Cerebellum (tissue), 4 donors: ENCODE measurements at places on chromosomes 16 and 17.
A peak's percentile ranks its signal among the peaks of the same experiment; 100 is the strongest.

- DNase-seq, result no peak
Observed at GRCh38 chr17:48718227-48718760, 4.0 kb downstream of the PRAC1 start.

GRCh38 chr17:1177016-1177700 is 2.6 kb downstream of the ABR start:
- DNase-seq, result peak; percentile 63

GRCh38 chr17:6713130-6713917 is at the start of gene SLC13A5:
TSS of gene SLC13A5 (minus strand) at chr17:6713369. CDS start at chr17:6713333, 36 bp downstream.
- peak; percentile 13 for DNase-seq

- DNase-seq, result no peak
Observed at GRCh38 chr17:75828741-75829140, 15.5 kb downstream of the UNC13D start.

DNA sequence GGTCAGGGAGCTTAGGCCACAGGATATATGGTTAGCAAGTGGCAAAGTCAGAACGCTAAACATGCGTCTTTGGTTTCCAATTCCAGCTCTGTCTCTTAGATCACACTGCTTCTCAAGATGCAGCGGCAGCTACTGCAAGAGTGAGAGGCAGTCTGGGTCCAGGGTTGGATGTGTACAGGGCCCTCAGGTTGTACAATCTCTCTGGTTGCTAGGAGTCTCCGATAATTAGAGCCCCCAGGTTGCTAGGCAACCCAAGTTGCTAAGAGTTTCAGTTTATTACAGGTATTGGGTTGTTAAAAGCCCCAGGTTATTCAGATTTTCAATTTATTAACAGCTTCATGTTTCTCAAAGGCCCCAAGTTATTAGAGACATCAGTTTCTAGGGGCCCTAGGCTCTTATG is 15.5 kb upstream of the SPACA3 start:
- DNase-seq, result no peak

DNA sequence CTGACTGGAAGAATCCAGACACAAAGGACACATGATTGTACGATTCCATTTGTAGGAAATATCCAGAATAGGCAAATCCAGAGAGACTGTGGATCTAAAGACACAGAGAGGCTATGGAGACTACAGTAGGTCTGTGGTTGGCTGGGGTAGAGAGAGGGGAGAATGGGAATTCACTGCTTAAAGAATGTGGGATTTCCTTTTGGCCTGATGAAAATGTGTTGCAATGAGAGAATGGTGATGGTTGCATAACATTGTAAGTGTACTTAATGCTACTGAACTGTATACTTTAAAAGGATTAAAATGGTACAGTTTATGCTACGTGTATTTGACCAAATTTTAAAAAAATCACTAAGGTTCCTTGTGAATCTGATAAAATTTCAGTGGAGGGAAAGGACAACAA is 62.1 kb downstream of the GPRC5B start:
- no peak for DNase-seq

DNA sequence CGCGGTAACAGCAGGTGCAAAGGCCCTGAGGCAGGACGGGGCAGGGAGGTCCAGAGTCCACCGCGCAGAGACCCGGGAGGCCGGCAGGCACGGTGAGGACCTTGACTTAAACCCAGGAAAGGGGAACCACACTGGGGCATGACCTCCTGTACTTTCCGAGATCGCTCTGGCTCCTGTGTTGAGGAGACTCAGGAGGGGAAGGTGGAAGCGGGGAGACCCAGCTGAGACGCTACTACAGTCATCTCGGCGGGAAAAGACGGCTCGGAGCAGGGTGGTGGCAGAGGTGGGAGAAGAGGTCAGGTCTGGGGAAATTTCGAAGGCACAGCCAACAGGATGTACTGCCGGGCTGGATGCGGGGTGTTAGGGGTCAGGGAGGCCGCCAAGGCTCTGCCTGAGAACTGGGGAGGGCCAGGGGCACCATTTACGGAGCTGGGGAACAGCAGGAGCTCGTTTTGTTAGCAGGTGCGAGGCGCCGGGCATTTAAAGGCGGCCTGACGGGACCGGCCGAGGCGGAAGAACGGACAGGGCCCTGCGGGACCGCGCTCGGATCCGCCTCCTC is 22.3 kb downstream of the NPTX1 start:
- no peak for DNase-seq

DNA sequence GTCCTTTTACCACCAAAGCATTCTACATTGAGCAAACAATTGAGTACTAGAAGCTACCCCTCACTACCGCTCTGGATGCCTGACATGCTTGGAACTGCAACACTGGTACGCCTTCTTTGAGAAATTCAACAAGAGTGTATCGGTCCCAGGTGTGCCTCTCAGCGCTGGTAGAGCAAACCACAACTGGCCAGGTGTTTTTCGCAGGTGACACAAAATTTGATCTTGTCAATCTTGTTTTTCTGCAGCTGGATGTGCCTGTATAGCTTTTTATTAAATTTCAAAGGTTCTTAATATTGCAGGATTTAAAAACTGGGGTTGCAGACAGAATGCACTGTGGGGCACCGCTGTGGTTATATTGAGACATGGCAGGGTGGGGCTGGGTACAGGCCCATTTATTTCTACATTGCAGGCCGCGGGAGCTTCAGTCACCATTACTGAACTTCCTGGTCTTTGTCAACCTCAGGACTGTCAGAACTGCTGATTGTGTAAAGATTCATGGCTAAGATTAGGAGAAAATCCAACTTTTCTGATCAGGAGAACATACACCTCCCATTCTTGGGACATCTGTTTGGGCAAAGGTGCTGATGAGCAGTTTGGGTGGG is 4.5 kb upstream of the SNX20 start:
- DNase-seq, result no peak

DNA sequence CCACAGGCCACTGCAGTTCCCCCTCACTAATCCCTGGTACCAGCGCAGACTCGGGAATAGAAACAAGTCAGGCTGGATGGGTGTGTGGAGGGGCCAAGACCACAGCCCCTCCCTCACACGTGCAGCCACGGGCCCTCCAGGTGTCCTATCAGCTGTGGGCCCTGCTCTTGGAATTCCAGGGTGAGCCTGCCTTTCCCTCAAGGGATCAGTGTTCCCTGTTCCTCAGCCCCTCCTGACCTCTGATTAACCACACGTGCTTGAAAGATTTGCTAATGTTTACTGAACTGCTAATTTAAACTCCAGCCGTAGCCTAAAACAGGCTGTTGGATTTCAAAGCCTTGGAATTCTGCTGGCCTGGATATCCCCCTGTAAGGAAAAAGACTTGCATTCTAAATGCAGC is 146.4 kb downstream of the SOCS1 start:
- no peak for DNase-seq

- DNase-seq, result peak; percentile 55
Observed at GRCh38 chr16:23857256-23857880, 21.6 kb downstream of the PRKCB start.

DNA sequence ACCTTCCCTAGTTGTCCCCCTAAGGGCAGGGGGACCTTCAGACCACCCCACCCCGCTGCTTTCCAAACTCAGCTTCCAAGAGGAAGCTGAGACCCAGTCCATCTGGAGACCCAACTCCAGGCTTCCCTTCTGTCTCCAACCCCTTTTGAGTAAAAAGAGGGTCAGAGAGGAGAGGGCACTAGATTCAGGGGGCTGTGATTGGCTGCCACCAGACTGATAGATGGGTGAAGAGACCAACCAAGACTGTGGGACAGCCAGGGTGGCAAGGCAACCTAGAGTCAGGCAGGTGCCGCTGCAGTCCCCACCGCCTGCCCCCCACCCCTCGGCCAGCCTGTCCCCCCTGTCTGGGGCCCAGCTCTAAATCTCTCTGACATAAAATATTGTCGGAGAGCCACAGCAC is 92.5 kb downstream of the SDK2 start:
- no peak for DNase-seq

GRCh38 chr17:36944553-36944952 is 4.2 kb upstream of the AATF start:
- DNase-seq, result no peak

DNA sequence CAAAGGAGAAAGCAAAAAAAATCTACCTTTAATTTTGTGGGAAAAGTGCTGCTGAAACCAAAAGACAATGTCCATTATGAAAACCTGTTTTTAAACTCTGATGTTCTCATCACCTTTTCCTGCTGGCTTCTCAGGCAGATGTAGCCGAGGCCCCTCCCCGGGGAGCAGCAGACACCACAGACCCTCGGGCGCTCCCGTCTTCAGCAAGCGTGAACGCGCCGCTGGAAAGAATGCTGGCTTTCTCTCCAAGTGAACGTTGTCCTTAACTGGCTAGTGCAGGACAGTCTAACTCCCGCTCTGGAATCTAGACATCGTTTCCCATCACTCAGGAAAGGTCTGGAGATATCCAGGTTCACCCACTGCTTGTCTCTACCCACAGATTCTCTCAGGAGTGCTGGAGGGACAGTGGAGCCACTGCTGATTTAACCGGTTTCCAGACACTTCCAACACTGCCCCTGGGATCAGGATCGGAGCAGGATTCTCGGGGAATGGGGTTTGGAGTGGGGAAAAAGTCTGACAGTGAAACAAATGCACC is 211.2 kb downstream of the RBFOX3 start:
- DNase-seq, result no peak

- DNase-seq, result no peak
Observed at GRCh38 chr17:71114911-71115668, 945.8 kb downstream of the KCNJ2 start.

- DNase-seq, result no peak
Observed at GRCh38 chr16:67438098-67438791, 7.3 kb downstream of the HSD11B2 start.

DNA sequence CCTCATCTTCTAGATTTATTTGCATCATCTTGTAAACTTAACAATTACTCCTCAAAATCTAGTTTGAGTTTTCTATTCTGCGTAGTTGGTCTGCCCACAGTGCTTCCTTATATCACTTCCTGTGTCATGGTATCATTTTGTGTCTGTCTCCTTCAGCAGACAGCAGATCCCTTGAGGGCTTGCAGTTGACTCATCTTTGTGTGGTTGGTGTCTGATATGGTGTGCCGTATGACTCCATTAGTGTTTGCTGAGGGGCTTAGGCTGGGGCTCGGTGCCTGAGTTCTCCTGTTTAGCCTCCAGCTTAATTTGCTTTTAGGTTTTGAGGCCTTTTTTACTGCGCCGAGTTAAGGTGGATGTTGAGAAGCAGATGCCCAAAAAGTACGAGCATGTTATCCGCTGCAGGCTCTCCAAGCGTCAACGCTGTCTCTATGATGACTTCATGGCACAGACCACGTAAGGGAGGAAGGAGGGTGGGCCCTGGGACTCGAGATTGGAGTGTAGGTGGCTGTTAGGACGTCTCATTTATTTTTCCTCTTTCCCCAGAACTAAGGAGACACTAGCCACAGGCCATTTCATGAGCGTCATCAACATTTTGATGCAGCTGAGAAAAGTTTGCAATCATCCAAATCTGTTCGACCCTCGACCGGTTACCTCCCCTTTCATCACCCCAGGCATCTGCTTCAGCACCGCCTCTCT is 16.9 kb downstream of the SRCAP start:
- no peak for DNase-seq

DNA sequence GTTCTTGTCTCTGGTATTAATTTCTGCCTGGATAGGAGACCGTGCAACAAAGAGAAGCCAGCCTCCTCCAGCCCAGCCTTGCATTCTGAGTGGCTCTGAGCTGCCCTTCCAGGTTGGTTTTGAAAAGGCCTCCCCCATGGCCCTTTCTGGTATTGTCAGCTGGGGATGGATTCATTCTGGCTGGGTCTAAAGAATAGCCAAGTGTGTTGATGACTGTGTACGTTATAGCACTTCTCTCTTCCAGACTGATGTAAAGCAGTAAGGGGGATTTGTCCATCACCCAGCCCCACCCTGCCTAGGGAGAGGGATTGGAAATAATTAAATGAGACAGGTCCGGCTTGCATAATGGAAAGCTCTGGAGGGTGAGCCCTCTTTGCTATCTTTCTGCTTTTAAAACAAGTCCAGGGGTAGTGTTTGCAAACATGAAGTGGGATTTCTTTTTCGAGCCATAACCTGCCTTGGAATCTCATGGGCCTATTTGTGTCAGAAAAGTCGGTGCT is 146.4 kb downstream of the MSI2 start:
- DNase-seq, result no peak

DNA sequence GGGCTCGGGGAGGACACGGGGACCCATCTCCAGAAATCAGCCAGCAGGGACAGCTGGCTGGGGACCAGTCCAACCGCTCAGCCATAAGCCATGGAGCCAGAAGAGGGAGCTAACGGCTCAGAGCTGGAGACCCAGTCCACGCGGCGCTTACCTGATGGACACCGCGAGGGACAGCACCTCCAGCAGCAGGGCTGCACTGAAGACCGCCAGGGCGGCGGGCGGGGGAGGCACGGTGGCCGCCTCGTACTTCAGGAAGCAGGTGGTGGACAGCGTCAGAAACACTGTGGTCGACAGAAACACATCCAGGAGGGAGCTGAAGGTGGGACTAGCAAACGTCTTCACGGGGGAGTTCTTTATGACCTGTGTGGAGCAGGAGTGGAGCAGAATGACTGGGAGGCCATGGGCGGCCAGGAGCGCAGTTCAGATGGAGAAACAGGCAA is 102.6 kb upstream of the CREBBP start:
- DNase-seq, result peak; percentile 89

- DNase-seq, result peak; percentile 33
Observed at GRCh38 chr17:332023-332422, 20.6 kb downstream of the RPH3AL start.

DNA sequence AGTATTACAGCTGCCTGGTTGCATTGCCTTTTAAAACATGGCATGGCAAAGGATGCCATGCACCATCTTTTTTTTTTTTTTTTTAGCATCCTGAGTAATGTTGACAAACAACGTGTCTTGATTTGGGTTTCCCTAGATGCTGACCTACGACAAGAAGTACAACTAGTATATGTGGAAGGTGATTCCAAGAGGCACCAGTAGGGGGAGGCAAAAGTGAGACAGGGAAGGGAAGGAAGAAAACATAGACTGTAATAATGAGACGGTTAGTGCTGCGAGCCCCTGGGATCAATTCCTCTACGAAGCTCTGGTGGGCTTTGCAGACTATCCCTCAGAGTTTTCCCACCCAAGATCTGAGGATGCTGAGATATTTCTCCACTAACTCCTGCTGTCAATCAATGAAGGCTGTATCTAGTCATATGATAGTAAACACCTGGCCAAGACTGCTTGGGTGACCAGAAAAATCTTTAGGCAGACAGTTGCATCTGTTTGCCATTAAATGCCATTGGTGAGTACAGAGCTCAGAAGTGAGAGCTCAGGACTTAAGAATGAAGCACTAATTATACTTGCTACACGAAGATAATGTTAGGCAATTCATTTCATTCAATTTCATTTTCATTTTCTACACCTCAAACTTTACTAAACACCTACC is 458.6 kb upstream of the GOT2 start:
- no peak for DNase-seq

GRCh38 chr17:10716218-10716617 is 13.6 kb downstream of the TMEM220 start:
- no peak for DNase-seq

DNA sequence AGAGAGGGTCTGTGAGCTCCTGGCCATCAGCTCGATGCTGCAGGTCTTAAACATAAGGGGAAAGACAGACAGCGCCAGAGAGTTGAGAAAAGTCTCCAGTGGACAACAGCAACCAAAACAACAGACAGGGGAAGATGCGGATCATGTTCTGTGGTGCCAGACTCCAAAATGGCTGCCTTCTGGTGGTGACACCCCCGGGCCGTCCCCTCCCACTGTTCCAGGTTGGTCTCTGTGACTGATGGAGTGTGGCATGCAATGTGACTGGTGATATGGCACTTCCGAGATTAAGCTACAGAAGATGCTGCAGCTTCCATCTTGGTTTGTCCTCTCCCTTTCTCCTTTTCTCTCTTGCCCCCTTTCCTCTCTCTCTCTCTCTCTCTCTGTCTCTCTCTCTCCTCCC is 40.4 kb upstream of the RBFOX3 start:
- DNase-seq, result no peak

- DNase-seq, result peak; percentile 58
Observed at GRCh38 chr17:67488161-67488560, 111.1 kb downstream of the PITPNC1 start.

GRCh38 chr17:41717408-41718286 is 5.5 kb downstream of the GAST start:
- DNase-seq, result no peak
